ENCODE measurements at places on chromosomes 12 and 14.

- DNase-seq: no peak
These were observed 329.7 kb upstream of the ATP2B1 start for GRCh38 chr12:90038289-90038688.

DNA sequence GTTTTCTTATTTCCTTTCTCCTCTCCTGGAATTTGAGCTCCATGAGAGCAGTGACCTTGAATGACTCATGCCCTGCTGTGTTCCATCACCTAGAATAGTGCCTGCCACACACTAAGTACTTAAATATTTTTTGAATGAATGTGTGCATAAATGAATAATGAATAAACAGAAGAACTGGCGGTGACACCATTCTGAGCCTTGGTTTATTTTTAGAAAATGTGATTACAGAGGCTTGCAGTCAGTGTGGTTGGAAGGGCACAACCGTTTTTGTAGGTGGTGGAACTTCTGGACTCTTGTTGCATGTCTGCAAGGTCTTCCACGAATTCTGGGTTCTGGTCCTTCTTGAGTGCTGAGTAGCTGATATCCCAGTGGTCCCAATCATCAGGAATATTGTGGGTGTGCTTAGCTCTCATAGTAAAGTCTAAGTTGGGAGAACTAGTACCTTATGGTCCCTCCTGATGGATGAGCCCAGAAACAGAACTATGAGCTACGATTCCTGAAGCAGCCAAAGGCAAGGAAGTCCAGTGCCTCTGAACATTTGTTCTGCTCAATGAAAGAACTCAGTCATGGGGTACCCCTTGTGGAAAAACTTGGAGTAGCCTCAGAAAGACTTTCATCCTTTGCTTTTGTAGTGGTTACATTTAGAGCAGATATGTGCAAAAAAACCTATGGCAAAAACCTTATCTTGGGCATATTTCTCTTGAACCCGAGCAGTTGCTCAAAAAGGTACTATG lies 28.8 kb upstream of the BHLHE41 start:
- no peak for DNase-seq

GRCh38 chr12:22310709-22311108 lies 23.8 kb downstream of the ST8SIA1 start:
- no peak for DNase-seq

DNA sequence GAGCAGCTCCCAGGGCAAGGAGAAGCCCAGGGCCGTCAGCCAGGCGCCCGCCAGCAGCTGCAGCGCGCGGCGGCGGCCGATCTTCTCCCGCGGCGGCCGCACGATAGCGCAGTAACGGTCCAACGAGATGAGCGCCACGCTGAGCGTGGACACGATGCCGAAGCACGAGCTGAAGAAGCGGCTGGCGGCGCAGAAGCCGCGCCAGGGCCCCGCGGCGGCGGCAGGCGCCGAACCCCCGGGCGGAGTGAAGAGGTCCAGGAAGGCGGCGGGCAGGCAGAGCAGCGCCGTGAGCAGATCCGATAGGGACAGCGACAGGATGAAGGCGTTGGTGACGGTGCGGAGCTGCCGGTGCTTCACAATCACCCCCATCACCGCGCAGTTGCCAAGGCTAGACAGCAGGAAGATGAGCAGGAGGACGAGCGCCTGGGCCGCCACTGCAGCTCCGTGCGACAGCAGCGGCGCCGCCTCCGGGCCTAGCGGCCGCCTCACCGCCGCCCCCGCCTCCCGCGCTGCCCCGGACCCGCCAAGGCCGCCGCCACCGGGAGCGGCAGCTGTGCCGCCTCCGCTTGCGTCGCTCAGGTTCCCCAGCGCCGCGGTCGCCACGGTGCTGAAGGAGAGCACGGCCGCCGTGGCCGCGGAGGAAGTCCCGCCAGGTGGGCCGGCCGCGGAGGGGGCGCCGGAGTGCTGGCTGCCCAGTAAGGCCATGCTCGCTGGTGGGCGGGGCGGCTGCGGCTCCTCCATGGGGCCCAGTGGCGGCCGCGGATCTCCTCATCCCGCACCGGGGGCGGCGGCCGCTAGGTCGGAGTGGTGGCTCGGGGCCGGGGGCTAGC lies 479 bp downstream of the GPR135 start:
- DNase-seq: peak; percentile 60

DNA sequence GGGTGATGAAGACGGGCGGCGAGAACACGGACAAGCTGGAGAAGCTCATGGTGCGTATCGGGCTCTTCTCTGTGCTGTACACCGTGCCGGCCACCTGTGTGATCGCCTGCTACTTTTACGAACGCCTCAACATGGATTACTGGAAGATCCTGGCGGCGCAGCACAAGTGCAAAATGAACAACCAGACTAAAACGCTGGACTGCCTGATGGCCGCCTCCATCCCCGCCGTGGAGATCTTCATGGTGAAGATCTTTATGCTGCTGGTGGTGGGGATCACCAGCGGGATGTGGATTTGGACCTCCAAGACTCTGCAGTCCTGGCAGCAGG lies 1.9 kb downstream of the FZD10 start:
- DNase-seq: no peak

- DNase-seq: no peak
These were observed 264.9 kb downstream of the NAV3 start for GRCh38 chr12:78095623-78096022.

GRCh38 chr12:120662879-120663278 lies 22.5 kb downstream of the CABP1 start:
- DNase-seq: no peak

DNA sequence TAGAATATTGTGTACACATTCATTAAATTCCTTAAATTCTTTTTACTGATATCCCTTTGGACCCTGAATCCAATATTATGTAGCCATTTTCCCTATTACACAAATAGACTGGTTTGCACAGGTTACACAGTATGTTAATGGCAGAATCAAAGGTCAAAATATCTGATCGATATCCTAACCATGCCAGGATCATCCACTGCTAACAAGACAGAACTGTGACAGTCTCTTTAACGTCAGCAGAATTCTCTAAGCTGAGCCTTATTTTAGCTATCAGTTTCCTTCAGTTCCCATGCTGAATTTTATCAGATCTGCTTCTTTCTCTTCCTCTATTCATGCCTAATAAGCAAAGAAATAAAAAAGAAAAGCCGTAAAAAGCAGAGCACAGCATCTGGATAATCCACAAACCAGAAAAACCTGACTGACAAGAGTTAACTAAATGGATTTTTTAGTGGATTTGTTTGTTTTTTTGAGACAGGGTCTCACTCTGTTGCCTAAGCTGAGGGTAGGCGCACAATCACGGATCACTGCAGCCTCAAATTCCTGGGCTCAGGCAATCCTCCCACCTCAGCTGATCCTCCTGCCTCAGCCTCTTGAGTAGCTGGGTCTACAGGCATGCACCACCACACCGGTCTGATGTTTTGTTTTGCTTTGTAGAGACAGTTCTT lies 130.4 kb downstream of the PAWR start:
- DNase-seq: no peak

GRCh38 chr12:47311568-47311967 lies 231.8 kb upstream of the AMIGO2 start:
- DNase-seq: no peak

All from activated CD4-positive, CD25-positive, alpha-beta regulatory T cell treated with anti-CD3 and anti-CD28 coated beads, Interleukin-2, amount 50 U/mL, for 72 hours (primary cell).